ENCODE measurements at places on chromosomes 12 and 14.
A peak's percentile ranks its signal among the peaks of the same experiment; 100 is the strongest.

GRCh38 chr12:6771091-6771495, 1.2 kb upstream of the LAG3 start:
- no peak for DNase-seq

DNA sequence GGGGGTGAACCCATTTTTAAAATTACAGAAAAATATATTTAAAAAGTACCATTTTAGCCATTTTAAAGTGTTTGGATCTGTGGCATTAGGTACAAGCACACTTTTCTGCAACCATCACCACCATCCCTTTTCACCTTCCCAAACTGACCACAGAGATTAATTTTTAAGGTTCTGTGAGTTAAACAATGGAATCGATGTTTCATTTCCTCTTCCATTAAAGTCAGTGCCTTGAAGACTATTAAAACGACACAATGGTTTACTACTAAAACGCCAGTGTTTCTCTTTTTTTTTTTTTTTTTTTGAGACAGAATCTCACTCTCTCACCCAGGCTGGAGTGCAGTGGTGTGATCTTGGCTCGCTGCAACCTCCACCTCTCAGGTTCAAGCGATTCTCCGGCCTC, 78.1 kb upstream of the GPR68 start:
- DNase-seq, result no peak

- peak; percentile 12 for DNase-seq
Observed at GRCh38 chr12:105036937-105037649, 47.2 kb downstream of the ALDH1L2 start.

DNA sequence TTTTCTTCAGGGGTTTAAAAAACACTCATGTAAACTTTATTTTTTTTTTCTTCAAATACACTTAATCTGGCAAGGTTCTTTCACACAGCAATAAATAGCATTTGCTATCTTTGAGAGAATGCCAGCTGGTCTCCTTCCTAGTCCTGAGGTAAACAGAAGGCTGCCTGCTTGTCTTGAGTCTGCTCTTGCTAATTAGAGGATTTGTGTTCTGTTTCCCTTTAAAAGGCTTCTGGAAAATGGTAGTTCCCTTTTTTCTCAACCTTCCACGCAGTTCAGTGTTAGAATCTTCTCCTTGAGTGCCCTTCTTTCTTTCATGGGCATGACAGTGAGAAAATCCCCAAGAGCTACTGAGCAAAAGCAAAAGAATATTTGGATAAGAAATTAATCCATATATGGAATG, 92.3 kb upstream of the DCN start:
- peak; percentile 81 for DNase-seq

GRCh38 chr14:73863209-73863608, 11.6 kb downstream of the PTGR2 start:
- DNase-seq, result no peak

Data from choroid plexus epithelial cell (primary cell).